Stimulated activated CD8-positive, alpha-beta memory T cell treated with anti-CD3 and anti-CD28 coated beads, Interleukin-7, amount 100 ng/mL, for 1 hour (primary cell): ENCODE measurements at places on chromosomes 2 and 18.

GRCh38 chr2:38215522-38215921 is 139.6 kb upstream of the CYP1B1 start:
- no peak for DNase-seq

- DNase-seq: no peak
Observed at GRCh38 chr2:43041661-43042360, 184.6 kb downstream of the ZFP36L2 start.

DNA sequence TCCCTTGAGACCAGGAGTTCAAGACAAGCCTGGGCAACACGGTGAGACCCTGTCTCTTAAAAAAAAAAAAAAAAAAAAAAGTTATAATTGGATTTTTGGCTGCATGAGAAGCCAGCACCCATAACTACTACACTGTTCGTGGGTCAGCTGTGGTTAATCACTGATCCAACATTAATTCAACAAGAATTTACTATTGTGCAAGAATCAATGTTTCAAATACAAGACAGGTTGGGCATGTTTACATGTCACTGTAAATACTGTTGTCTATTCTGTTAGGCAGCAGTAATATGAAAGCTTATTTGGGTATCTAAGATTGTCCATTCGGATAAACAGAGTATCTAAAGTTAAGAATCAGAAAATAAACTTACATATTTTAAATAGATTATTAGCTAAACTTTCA is 62.3 kb downstream of the ESCO1 start:
- no peak for DNase-seq

- DNase-seq: no peak
Observed at GRCh38 chr2:111111101-111111755, 9.5 kb upstream of the BCL2L11 start.

DNA sequence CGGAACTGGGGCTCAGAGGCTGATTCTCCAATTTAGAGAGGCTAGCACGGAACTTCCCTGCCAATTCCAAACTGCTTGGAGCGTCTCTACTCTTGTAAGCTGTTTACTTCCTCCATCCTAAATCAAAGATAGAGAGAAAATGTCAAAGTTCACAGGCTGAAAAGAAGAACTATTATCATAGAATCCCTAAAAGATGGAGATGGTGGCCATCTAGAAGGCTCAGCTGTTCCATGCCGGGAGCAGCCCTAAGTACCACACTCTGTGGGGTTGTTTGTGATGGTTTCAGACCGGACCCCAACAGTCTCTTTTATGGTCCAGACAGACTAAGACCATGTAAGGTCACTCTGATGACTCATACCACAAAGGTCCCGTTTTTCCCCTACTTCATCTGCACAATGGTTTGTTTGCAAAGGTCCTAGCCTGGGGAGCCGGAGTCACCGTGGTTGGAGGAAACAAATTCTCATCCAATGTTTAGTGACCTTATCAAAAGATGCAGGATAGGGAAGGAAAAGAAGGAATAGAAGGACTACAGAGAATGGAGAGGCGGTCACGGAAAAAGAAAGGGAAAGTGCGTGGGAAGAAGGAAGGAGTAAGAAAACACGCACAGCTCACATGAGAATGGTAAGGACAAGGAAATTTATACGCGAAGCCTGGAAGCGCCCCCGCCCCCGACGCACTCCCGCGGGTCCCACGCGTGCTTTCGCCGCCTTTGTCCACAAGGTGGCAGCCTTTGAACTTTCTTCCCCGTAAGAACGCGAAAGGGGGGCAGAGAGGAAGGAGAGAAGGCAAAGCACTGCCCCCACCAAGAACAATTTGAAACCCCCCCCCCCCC is 453 bp upstream of the ANTXR1 start:
- DNase-seq: no peak

DNA sequence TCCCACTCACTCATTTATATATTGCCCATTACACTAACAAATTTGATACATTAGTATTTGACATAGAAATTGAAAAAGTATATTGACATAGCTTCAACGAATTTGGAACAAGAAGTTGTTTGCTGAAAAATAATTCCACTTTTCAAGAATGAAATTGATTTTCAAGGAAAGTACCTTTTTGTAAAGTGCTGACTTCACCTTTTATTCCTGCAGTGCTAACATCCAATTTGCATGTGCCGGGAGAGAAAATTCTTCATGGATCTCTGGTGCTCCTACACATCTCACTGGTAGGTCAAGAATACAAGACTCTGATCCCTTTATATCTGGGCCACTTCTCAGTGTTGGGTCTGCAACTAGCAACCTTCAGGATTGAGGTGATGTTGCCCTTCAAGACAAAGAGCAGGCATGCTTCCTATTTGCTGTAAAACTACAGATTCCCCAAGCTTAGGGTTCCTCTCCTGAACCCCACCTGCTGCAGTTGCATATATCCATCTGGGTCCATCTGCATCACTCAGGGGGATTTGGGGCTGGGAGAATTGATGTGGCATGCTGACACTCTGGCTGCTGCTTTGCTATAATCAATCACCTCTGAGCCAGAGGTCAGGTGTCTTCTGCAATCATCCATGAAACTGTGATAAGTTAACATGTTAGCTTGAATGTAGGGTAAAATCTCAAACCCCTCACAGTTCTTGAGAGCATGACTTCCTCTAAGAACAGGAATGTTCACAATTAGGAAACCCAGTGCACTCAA is 108.4 kb upstream of the TTN start:
- no peak for DNase-seq

DNA sequence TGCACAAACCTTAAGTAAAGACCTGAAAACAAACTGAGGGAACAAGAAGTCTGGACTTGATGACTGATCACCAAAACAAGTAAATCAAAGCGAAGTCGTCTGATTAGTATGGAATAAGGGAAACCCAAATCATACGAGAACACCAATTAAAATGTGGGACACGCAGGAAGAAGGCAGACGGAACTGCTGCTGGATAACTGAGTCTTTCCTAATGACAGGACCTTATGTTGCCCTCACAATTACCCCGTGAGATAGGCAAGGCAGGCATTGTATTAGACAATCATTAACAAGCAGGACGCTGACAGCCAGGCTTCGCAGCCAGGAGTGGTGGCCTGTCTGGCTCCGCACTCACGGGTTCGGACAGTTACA is 614 bp upstream of the COQ10B start:
- no peak for DNase-seq

GRCh38 chr2:57720728-57721627 is 325.6 kb upstream of the VRK2 start:
- DNase-seq: no peak

GRCh38 chr2:127887082-127887775 is 1.5 kb upstream of the AMMECR1L start:
- DNase-seq: no peak

- no peak for DNase-seq
Observed at GRCh38 chr2:237870754-237871651, 11.6 kb downstream of the RAMP1 start.

DNA sequence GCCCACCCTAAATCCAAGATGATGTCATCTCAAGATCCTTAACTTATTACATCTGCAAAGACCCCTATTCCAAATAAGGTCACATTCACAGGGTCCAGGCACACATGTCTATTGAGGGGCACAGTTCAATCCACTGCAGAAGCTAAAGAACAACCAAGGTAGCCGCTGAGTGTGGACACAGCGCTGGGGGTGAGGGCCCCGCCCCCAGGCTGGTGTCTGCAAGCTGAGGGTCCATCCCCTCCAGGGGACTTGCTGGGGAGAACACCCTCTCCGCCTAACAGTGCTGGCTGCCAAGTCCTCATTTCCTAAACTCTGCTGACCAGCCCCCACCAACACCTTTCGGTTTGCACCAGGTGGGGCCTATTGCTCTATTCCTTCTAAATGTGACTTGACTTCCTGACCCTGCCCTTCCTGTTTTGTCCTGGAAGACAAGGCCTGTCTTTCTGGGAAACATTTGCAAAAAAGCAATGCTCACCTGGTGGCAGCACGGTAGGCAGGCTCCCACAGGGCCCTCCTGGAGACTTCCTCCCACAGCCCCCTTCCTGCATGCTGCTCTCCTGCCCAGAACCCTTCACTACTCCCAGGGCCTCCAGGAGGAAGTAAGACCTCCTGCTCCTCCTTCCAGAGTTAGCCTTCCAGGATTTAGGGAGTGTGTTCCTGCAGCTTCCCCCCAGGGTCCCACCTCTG is 24.4 kb upstream of the TEX44 start:
- DNase-seq: no peak

- no peak for DNase-seq
Observed at GRCh38 chr2:174981331-174981730, 23.9 kb downstream of the CHN1 start.

DNA sequence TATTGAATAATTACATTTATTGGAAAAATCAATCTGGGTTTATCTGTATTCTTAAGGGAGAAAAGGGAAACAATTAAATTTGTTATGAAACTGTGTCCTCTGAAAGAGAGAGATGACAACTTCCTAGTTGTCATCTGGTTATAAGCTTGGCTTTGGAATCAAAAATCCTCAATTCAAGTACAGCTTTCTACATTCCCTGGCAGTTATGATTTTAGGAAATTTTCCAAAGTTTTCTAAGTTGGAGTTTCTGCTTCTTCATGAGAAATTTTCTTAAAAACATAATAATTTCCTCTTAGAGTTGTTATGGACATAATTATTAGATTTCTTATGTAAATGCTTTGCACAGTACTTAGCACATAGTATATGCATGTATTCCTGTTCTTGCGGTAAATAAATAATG is 625.6 kb upstream of the SLC39A10 start:
- DNase-seq: no peak
